C1 segment of cervical spinal cord (tissue), 14 donors: ENCODE measurements at places on chromosomes 3 and 15.

GRCh38 chr15:79901958-79902357, 5.1 kb upstream of the MTHFS start:
- no peak for DNase-seq

- no peak for DNase-seq
Observed at GRCh38 chr15:83610901-83611685, 42.8 kb upstream of the ADAMTSL3 start.

GRCh38 chr15:93250950-93251349, 161.9 kb upstream of the RGMA start:
- no peak for DNase-seq

DNA sequence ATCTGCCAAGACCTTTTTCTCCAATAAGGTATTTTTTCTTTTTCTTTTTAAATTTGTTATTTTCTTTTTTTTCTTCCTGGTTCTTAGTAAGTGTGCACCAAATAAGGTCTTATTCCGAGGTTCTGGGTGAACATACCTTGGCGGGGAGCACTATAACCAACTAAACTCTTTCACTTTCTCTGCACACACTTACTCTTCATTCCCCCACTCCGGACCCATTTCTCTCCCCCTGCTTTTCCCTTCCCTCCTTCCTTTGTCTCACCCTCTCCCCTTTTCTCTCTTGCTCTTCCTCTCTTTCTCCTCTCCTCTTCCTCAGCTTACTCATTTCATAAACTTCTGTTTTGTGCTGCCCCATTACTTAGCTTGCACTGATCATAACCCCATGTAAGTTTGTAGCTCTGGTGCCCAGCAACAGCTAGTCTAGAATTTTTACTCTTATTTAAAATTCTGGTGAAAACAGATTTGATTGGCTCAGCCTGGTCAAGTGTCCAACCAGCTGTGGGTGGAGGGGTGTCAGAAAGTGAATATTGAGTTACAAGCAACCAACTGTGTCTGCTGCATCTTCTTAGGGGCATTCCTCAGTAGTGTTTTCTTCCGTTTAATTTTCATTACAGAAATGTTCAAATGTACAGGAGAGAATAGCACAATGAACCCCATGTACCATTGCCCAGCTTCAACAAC, 297.5 kb downstream of the SHQ1 start:
- no peak for DNase-seq

GRCh38 chr3:55180936-55181535, 253.2 kb upstream of the LRTM1 start:
- no peak for DNase-seq

DNA sequence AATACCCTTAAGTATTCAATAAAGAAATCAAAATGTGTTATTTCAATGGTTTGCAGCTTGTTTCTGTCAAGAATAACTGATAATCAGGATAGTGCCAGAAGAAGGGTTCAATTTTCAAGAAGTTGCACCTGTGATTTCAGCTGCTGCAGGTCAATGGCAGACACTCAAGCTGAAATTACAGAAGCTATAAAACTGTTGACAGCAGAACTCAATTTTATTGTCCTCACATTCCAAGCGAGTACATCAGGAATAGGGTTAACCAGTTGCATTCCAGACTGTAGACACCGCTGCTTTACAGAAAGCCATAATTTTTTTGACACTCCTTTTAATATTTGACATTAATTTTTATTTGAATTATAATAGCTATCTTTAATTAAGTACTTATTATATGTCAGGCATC, 364.1 kb downstream of the CGGBP1 start:
- DNase-seq: no peak

GRCh38 chr3:8800016-8800415, 30.6 kb upstream of the OXTR start:
- no peak for DNase-seq

- DNase-seq: no peak
Observed at GRCh38 chr15:73628976-73629797, 4.0 kb downstream of the NPTN start.

GRCh38 chr3:177201700-177202397, 4.6 kb upstream of the TBL1XR1 start:
- DNase-seq: no peak

GRCh38 chr3:155744010-155744625, 753 bp downstream of the PLCH1 start:
- DNase-seq: no peak

DNA sequence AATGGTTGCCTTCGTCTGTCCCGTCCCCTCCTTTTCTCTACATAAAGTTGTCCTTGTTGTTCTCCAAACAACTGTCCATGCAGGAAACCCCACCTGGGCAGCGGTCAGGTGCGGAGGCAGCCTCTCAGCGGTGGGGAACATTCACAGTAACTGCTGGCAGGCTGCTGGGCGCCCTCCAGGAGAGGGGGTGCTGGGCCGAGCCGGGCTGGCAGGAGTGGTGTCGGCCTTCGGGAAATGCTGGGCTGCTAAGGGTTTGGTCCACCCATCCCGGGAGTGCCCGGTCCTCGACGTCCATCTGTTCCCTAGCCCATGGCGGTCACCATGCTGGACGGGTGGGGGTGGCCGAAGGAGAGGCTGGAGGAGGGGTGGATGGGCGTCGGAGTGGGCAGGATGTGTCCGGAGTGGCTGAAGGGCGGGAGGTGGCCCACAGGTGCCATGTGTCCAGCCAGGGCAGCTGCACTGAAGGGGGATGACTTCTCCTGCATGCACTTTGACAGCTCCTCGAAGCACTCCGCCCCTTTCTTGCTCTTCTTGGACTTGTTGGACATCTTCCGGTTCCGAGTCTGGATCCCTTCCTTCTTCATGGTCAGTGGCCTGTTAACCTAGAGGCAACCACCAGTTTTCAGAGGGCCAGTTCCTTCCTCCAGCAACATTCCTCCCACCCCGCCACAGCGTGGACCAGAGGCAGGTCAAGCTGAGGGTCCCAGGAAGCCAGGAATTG, 12.1 kb downstream of the GATA2 start:
- DNase-seq: no peak

DNA sequence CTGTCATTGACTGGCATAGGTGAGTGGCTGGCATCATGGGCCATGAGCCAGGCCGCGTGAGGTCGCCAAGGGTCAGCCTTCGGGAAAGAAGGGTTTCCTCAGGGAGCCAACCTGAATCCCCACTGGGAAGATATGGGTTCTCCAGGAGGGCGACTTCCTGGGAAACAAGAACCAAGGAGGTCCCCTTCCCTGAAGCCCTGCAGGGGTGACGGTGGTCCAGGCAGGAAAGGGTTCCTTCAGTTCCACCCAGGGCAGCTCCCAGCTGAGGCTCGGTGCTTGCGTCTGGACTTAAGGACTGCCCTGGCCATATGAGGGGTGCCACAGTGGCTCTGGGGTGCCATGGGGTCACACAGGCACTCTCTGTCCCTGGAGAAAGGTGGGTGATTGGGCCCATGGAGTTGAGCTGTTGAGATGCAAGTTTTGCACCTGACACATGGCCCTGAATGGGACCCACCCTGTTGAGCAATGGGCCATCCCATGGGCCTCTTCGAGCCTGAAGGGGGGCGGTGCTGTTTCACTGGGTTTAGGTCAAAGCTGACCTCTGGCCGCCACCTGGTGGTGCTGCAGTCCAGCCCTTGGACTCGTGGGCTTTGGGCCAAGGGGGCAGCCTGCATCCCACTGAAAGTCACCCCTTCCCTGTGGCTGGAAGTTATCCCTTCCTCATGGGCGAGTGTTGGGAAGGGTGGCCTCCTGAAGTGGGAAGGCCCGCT, 228.1 kb downstream of the SNRPN start:
- DNase-seq: no peak

GRCh38 chr15:60480149-60480548, 1.2 kb upstream of the ICE2 start:
- DNase-seq: no peak

- no peak for DNase-seq
Observed at GRCh38 chr15:39595338-39596221, 14.7 kb downstream of the THBS1 start.

GRCh38 chr15:90611157-90611556, 81.4 kb downstream of the CRTC3 start:
- no peak for DNase-seq

DNA sequence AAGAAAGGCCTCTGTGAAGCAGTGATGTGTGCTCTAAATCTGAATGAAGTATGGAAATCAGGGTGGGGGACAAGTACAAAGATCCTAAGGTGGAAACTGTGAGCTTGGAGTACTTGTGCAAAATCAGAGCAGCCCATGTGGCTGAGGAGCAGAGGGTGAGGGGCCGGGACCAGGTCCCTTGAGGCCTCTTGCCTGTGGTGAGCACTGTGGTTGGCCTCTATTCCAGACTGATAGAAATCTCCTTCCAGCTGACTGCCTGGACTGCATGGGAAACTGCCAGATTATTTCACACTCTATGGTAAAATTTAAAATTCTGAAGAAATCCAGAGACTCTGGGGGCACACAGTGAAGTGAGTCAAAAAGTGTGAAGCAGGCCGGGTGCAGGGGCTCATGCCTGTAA, 81.4 kb downstream of the TM4SF4 start:
- no peak for DNase-seq

DNA sequence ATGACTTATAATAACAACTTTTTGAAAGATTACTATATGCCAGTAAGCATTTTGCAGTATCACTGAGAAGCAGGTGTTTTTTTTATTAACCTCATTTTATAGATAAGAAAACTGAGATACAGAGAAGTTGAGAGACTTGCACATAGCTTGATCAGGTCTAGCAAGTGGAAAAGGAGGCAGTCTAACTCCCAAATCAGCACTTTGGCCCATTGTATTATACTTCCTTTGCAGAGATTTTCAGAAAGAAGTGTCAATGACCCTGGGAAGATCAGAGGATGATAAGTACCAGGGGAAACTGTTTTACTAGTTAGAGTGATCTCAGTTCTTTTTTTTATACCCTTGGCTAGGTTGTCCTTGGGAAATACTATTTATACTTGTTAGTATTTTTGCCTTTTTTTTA, 358.7 kb downstream of the SQOR start:
- DNase-seq: no peak

DNA sequence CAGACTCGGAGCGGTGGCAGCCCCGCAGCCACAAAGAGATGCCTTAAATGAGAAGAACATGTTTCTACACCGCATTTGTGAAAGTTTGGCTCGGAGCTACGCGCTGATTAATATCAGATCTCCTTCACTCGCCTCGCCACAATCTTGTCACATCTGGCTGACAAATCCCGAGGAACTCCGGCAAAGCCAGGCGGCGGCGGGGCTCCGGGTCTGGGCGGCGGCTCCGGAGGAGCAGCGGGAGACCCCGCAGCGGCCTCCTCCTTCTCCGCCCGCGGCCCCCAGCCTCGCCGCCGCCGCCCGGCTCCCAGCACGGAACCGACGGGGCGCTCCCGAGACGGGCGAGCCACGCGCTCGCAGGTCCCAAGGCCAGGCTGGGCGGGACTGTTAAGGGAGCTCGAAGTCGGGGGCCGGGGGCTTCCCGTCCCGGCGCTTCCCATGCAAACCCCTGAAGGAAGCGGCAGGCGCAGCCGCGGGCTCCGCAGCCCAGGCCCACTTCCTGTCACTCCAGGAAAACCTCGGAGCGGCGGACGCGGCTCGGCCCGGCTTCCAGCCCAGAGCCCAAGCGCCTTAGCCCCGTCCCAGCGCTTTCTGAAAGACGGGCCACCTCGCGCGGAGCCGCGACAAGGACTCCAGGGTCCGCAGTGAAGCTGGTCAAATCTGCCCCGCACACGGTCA, 1.2 kb downstream of the BNC1 start:
- DNase-seq: no peak

DNA sequence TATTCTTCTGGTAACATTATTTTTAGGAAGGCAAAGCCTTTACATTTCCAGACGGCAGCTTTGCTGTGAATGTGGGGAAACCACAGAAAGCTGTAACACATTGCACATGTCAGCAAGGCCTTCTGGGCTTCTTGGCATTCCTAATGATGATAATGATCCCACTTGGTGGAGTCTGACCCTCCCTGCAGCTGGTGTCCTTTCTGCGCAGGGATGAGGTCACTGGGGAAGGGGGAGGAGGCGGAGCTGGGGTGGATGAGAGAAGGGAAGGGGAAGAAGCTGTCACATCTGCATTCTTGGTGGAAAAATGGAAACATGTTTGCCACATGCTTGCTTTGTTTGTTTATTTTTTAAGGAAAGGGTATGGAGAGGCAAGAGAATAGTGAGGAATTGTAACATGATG, 68.6 kb downstream of the FILIP1L start:
- no peak for DNase-seq

DNA sequence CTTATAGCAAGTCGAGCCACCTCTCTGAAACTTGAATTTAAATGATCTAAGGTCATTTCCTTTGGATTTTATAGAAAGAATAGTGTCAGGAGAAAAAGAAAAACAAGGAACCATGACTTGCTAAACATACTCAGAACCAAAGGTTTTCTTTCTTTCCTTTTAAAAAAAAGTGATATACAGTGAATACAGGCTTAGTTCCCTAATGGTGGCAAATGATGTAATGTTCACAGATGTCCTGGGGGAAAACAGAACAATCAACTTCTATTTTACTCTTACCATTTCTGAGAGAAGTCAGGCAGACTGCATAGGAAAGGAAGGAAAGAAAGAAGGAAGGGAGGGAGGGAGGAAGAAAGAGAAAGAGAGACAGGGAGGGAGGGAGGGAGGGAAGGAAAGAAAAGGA, 56.5 kb downstream of the ST6GAL1 start:
- DNase-seq: no peak

GRCh38 chr3:47022641-47023071, 43.2 kb downstream of the NBEAL2 start:
- no peak for DNase-seq

- DNase-seq: no peak
Observed at GRCh38 chr3:152505926-152506325, 237.2 kb downstream of the MBNL1 start.

- DNase-seq: no peak
Observed at GRCh38 chr15:88674661-88675060, 35.8 kb downstream of the ISG20 start.

DNA sequence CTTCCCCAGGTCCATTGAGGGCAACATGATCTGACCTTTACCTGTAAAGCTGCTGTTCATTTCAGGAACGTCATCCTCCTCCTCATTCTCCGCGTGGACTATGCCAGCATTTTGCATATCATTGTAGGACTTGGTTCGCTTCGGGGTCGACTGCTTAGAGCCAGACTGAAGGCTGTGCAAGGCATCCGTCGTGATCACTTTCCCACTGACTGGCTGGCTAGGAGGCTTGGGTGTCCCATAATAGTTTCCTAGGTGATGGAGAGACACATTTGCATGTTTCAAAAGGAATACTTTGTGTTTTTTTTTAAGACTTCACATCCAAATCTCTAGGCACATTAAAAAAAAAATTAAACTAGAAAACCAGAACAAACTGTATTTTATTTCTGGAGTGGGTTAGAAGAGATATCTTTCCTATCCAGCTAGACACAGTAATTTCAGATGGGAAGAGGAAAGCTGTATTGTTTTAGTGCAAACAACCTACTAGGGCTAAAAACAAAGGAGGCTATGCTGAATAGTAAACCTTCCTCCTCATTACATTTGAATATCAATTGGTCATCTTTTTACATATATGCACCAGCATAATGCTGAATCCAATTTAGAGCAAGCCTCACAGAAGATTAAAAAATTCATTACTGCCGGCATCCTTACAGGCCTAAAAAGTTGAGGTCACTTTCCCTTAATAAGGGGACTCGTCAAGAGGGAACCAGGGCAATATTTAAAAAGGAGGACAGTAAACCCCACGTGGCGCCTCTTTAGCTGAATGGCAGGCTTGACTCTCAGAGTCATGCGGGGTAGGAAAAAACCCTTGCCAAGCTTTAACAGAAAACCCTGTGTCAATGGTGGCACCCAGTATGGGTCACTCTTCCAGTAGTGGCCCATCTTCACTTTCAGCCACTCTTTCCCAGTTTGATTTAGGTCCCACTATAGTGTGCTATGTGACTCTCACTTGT, 559.9 kb downstream of the MAGI1 start:
- DNase-seq: no peak

- DNase-seq: no peak
Observed at GRCh38 chr3:128846486-128846891, 32.9 kb upstream of the ACAD9 start.
